ENCODE measurements at places on chromosomes 4 and X.

GRCh38 chr4:137749466-137749865 is 217.2 kb upstream of the PCDH18 start:
- DNase-seq: no peak

DNA sequence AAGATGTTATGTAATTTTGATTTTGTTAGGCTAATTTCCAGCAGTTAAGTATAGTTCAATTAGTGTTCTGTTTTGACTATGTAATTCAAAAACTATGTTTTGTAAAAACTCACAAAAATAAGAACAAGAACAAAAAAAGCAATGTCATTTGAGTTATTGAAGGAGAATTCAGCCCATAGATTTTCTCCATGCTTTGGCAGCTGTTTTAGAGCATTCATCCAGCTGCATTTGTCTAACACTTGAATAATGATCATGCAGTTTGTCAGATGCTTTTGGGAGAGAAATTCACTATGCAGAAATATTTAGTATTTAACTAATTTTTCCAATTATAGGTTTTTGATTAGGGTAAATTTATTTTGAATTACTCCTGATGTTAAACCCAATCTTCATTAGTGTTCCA is 14.2 kb downstream of the CPE start:
- DNase-seq: no peak

- DNase-seq: no peak
These were observed 76.3 kb downstream of the DCHS2 start for GRCh38 chr4:154415313-154415712.

- no peak for DNase-seq
These were observed 89.9 kb upstream of the TLR2 start for GRCh38 chr4:153594210-153594609.

DNA sequence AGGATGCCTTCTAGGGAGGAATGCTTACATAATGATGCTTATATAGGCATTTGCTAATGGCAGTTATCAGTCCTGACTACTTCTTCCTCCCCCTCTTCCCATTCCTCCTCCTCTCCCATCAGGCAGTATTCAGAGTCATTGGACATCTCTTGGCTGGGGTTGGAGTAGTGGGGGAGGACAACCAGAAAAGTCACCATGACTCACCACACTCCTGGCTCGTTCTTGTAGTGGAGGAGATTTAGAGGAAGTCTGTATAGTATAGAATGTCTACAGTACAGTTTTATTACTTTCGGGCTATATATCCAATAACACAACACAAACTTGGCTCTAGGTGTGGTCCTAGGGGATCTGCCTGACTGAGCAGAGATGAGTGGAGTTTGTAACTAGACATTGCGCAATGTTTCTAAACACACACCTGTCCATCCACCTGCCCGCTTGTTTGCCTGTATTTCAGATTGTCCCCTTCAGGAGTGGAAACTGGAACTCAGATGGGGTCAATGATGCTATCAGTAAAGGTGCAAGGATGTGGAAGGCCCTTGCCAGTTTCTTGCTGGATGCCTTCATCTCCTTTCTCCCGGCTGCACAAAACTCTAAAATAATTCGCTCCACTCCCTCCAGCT is 27.9 kb upstream of the KIAA1210 start:
- DNase-seq: peak; percentile 6

DNA sequence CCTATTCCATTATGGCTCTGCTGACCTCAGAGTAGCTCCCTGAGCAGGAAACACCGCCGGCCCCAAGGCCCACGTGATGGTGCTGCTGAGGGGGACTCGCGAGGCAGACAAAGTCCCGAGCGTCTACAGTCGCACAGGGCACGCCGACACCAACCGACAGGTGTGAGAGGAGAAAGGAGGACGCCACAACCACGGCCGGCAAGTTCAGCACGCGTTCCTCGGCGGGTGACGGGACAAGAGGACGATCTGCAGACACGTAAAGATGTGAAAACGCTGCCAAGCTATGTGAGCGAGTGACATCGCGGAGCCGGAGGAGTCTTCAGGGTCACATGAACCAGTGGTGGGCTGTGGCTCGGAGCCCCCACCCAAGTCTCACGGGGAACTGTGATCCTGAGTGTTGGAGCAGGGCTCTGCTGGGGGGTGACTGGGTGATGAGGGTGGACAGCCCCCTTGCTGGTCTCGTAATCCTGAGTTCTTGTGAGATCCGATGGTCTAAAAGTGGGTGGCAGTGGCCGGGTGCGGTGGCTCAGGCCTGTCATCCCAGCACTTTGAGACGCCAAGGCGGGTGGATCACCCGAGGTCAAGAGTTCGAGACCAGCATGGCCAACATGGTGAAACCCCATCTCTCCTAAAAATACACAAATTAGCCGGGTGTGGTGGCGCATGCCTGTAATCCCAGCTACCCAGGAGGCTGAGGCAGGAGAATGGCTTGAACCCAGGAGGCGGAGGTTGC is 34.0 kb downstream of the PPP2R3B start:
- DNase-seq: no peak

DNA sequence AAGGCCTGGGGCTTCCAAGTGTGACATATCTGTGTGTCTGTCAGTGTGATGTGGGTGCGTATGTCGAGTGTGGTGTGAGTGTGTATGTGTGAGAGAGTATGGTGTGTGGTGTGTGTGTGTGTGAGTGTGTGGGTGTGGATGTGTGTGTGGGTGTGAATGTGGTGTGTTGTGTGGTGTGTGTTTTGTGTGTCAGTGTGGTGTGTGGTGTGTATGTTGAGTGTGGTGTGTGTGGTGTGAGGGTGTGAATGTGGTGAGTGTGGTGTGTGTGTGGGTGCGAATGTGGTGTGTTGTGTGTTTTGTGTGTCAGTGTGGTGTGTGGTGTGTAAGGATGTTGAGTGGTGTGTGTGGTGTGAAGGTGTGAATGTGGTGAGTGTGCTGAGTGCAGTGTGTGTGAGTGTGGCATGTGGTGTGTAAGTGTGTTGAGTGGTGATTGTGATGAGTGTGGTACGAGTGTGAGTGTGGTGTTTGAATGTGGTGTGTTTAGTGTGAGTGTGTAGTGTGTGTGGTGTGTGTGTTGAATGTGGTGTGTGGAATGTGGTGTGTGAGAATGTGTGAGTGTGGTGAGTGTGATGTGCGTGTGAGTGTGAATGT is 61.6 kb upstream of the SORCS2 start:
- no peak for DNase-seq

GRCh38 chrX:13470685-13470977 is 98.8 kb upstream of the EGFL6 start:
- no peak for DNase-seq

- no peak for DNase-seq
These were observed 73.6 kb upstream of the ELOVL6 start for GRCh38 chr4:110271986-110272385.

GRCh38 chr4:172786039-172786792 is 382.4 kb upstream of the GALNT7 start:
- no peak for DNase-seq

DNA sequence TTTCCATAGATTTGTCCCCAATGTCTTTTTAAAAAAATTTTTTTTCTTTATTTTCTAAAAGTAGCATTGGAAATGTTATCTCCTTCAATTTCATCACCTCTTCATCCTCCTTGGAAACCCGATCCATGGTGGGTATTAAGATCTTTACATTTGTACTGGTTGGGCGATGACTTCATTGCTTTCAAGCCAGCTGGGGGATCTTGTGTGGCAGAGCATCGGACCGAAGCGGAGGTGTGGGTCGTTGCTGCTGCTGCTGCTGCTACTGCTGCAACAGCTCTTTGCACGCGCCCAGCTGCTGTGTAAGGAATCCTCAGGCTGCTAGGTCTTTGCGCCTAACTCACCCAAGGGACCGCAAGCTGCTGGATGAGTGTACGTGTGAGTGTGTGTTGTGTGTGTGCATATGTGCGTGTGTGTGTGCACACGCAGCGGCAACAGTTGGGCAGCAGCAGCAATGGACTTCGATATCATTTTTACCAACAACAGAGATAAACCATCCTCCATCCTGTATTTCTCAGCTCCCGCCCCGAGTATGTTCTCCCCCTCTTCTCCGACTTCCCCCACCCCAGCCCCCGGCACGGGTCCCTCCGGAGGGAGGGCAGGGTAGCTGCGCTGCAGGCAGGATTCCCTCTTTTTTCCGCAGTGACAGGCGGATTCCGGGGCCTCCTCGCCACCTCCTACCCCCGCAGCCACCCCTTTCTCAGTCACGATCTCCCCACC is 768 bp upstream of the CDKL5 start:
- DNase-seq: no peak

DNA sequence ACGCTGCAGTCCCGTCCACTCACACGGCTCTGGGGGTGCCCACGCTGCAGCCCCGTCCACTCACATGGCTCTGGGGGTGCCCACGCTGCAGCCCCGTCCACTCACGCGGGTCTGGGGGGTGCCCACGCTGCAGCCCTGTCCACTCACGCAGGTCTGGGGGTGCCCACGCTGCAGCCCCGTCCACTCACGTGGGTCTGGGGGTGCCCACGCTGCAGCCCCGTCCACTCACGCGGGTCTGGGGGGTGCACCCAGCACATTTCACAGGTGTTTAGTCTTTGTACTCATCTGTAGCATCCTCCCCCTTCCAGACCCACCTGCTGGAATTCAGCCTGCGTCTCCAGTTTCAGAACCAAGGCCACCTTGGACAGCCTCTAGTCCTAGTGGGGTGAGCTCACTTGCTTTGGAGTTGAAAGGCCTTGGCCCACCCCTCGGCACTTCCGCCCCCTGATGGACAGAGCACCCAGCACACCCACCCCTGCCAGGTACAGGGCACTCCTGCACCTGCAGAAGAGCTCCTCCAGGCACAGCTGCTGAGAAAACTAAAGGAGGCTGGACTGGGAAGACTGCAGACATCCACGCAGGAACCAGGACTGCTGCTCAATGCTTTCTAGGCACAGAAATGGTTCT is 73.0 kb downstream of the ABLIM2 start:
- DNase-seq: no peak

DNA sequence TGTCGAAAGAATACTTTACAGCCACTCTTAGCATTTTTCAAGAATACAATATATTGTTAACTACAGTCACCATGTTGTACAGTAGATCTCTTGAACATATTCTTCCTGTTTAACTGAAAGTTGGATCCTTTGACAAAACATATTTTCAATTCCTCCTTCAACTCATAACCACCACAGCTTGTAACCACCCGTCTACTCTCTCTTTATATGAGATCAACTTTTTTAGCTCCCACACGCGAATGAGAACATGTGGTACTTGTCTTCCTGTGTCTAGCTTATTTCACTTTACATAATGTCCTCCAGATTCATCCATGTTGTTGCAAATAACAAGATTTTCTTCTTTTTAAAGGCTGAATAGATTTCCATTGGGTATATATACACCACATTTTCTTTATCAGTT is 338.3 kb upstream of the IGFBP7 start:
- DNase-seq: no peak

GRCh38 chrX:47384502-47384901 is 14.1 kb downstream of the ZNF157 start:
- peak; percentile 39 for DNase-seq

DNA sequence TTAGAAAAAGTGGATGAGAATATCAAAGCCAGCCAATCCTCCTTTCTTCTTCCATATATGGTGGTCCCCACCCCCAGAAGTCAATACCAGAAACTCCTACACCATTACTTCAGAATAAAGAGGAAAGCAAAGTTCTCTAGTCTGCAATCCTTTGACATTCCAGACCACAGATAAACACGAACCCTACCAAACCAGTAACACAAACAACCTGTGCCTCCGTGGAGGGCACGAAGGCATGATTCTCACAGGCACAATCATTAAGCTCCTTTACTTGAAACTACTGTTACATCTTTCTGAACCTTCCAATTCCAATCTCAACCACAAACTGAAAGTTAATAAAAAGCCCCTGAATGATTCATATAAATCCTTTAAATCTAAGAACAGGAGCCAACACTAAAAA is 16.3 kb downstream of the MAML3 start:
- no peak for DNase-seq

DNA sequence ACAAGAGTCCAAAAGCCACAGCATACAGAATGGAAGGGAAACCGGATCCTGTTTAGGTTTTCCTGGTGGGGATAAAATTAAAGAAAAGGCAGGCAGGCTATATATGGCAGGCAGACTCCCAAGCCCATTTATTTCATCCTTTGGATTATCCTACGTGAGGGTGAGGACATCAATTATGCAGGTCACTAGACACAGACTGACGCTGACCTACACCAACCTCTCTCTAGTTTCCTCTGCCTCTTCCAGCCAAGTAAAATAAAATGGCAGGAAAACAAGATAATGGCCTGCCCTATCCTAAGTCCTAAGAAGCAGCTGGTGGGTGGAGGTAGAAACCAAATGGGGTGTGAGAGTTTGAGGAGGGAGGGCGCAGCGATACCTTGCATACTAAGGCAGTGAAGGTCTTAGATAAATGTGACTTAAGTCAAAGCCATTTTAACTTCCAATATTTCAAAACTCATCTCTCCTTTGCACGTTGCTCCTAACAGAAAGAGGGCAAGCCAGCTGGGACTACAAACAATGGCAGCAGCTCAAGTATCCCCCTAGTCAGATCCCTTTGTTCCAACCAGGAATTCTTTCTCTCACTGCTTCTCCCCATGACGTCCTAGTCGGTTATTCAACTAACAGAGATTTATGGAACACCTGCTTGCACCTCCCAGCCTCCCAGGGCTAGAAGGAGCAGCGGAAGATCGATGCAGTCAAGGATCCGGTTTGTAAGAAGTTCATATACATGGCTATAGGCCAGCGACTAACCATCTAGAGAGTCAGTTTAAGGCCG is 72.8 kb downstream of the IRF2 start:
- no peak for DNase-seq

GRCh38 chrX:6228720-6229119 is at the start of gene NLGN4X:
NLGN4X (minus strand) TSS chrX:6228867; CDS start chrX:6151466, 77,401 bp downstream.
- no peak for DNase-seq

DNA sequence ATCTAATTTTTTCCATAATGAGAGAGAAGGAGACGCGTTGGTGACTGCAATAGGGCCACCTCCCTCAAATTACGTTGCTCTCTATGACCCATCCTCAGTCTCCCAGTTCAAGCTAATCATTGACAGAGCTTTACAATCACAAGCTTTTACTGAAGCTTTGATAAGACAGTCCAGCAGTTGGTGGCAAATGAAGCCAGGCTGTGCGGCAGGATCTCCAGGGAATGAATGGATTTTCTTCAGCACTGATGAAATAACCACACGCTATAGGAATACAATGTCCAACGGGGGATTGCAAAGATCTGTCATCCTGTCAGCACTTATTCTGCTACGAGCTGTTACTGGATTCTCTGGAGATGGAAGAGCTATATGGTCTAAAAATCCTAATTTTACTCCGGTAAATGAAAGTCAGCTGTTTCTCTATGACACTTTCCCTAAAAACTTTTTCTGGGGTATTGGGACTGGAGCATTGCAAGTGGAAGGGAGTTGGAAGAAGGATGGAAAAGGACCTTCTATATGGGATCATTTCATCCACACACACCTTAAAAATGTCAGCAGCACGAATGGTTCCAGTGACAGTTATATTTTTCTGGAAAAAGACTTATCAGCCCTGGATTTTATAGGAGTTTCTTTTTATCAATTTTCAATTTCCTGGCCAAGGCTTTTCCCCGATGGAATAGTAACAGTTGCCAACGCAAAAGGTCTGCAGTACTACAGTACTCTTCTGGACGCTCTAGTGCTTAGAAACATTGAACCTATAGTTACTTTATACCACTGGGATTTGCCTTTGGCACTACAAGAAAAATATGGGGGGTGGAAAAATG is at the start of gene KLB:
Gene KLB (plus strand): TSS at position 168 of the 821 bp plus-strand sequence. CDS start 20 bp downstream, at position 188.
- DNase-seq: peak; percentile 59

Measured in LoVo (cell line).